NCI-H1105 treated with DMSO at 0.1 percent for 48 hours (cell line): ENCODE measurements at places on chromosomes 7 and 10.

GRCh38 chr7:48426331-48426965 lies 255.2 kb downstream of the ABCA13 start:
- DNase-seq, result no peak

DNA sequence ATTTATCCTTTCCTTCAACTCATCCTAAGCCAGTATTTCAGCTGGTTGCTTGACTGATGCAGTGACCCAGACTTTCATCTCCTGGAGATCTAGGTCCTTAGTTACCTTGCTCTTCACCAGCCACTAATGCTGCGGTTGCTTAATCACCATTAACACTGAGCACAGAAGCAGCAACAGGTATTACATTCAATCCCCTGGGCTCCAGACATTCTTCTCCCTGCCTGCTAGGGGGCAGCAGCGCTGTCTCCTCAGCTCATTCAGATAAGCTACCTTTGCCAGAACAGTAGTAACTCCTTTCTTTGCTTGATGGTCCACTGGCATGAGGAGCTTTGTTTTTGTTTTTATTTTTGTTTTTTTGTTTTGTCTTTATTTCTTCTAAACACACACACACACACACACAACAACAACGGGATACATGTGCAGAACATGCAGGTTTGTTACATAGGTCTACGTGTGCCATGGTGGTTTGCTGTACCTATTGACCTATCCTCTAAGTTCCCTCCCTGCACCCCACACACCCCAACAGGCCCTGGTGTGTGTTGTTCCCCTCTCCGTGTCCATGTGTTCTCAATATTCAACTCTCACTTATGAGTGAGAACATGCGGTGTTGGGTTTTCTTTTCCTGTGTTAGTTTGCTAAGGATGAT lies 1043.2 kb upstream of the C7orf33 start:
- no peak for DNase-seq

DNA sequence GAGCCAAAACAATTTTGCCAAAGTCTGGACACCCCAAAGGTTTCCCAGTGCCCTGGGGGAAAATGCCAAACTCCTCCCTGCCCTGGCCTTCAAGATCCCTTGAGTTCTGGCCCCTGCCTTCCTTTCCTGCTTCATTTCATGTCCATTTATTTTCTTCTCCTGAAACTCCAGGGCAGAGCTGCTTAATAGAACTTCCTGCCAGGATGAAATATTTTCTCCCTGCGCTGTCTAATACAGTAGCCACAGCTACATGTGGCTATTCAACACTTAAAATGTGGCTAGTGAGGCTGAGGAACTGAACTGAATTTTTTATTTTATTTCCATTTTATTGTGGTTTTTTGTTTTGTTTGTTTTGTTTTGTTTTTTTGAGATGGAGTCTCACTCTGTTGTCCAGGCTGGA lies 49.6 kb downstream of the COL13A1 start:
- no peak for DNase-seq

GRCh38 chr10:100868382-100868781 lies 44.4 kb upstream of the SLF2 start:
- DNase-seq, result no peak

- no peak for DNase-seq
Observed at GRCh38 chr7:129517931-129518330, 15.6 kb downstream of the SMKR1 start.

DNA sequence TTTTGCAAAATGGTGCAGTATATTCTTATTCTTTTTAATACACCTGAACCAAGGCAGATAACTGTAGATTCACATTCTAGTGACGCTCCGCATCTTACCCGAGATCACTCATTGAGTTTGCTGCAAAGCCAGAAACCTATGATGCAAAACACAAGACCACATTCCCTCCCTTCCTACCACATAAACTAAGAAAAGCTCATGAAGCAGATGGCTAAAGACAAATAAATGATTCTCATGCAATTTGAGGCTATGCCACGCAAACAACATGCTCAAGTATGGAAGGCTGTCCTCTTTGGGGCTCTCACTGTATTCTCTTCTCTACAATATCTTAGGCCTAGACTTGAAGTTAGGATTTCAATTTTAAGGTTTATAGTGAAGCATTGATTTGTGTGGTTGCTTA lies 95.0 kb upstream of the BMPER start:
- DNase-seq, result no peak
